ENCODE measurements at places on chromosomes 3 and 15.

DNA sequence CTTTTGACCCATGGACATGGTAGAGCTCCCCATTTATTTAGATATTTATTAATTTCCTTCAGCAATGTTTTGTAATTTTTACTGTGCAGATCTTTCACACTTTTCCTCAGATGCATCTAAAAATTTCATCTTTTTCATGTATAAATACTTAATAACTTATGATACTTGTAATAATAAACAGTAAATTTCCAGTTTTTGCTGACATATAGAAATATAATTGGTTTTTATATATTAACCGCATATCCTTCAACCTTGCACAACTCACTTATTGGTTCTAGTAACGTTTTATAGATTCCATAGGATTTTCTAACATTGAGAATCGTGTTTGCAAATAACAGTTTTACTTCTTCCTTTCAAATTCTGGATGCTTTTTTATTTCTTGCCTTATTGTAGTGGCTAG is 3.5 kb upstream of the ZNF621 start:
- no peak for DNase-seq

- DNase-seq, result no peak
Observed at GRCh38 chr3:24545887-24546286, 51.2 kb upstream of the THRB start.

DNA sequence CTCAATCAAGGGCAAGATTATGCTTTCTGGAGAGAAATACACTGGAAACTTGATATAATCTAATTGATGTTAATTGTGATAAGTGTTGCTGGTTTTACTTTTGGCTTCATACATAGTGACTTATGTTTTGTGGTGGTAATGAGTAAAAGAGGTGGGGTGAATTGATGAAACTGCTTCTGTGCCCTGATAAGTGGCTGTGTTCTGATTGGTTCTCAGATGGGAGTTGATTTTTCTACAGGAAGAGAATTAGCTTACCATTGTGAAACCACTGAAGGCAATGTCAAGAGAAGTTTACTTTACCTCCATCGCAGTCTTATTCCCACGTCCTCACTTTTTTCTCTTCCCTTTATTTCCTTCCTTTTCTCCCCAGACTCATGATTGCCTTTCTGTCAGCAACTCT is 23.8 kb downstream of the TMEM45A start:
- no peak for DNase-seq

- no peak for DNase-seq
Observed at GRCh38 chr3:196016485-196016884, 65.4 kb downstream of the TFRC start.

DNA sequence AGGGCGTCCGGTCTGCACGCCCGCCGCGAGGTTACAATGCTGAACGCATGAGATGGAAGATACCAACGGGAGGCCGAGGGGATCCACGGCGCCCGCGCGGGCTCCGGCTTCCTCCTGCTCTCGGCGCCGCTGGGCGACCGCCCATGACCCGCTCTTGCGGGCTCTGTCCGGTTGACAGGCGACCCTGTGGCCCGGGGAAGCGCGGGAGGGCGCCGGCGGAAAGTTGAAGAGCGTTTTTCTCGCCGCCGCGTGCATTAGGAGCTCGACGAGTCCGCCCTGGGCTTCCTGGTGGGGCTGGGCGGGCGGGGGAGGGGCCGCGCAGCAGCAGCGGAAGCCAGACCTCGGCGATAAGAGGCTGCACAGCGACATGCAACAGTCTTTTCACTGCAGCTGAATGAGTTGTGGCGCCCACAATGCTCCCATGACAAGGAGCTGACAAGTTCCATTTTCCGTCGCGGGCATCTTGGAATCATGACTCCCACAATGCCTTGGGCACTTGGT is at the start of gene MBNL1:
Gene MBNL1 (plus strand): TSS at position 375 of the 501 bp plus-strand sequence. CDS start 31,265 bp downstream, outside the sequence.
- DNase-seq, result peak; percentile 80

- no peak for DNase-seq
Observed at GRCh38 chr3:127015282-127016042, 32.5 kb downstream of the PLXNA1 start.

Data from substantia nigra (tissue), 51 donors.